Right ventricle myocardium superior (tissue), 1 donor: ENCODE measurements at places on chromosomes 4 and X.

- no peak for DNase-seq
These were observed 11.6 kb downstream of the JAKMIP1 start for GRCh38 chr4:6188687-6189305.

DNA sequence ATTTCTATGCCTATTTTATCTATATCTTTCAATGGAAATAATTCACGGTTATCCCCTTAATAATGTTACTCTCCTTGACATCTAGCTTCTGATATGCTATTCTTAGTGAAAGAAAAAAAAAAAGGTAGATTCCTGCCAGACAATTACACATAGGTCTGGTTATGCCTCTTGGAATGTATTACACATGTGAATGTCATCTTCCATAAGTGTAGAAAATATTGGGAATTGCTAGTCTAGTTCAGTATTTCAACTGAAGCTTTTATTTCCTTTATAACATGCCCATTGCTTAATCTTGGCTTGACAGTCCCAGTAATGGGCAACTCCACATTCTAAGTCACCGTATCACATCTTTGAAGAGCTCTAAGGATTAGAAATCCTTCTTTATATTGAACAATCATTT is 25.4 kb upstream of the PPP1R2C start:
- no peak for DNase-seq

DNA sequence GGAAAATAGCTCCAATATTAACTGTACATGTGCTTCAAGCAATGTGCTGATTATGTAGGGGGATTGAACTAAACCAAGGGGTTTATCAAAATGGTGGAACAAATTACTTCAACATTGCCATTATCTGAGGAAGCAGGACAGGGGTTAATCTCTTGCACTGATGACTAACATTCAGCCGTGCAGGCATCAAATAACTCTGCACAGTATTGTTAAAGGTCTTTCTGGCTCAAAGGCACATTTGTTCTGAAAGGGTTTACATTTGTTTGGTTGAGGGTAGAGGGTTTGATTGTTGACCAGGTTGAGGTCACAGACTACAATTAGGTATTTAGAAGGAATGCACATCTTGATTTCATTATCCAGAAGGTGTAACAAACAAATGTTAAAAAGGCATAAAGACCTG is 32.2 kb upstream of the CCSER1 start:
- no peak for DNase-seq

DNA sequence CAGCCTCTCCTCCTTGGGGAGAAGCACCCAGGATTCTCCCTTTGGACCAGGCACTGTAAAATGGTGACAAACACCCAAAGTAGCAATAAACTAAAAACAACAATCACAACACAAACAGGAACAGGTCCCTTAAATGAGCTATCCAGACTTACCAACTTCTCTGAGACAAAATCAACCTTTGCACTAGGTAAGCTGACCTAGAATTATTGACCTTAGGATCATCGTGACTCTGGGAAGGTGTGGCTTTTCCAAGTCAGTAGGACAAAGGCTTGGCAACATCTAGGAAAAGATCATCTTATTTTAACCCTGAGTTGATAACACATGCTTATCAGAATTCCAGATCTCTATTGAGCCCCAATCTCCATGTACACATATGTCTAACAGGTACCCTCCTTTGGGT is 166.7 kb downstream of the PRDM5 start:
- no peak for DNase-seq

GRCh38 chrX:13790206-13791131 is 26.4 kb downstream of the GPM6B start:
- DNase-seq, result no peak

- DNase-seq, result no peak
These were observed 11.8 kb downstream of the UGT2B15 start for GRCh38 chr4:68658672-68659071.

GRCh38 chr4:152478461-152479237 is 57.2 kb downstream of the FBXW7 start:
- no peak for DNase-seq

DNA sequence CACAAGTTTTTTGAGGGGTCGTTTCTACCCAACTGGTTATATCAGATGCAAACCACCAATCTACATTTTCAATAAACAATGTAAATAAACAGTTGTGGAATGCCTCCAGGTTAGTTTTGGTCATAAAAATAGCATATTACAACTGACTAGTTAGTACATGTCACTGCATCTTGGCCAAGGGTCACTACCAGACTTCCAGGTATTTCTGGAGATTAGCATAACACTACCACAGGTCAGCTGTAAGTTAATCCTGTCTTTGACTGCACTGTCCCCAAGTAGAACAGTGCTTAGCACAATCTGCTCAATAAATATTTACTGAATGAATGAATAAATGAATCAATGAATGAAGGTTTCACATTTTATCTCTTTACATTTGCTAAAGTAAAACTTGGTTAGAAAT is 64.4 kb downstream of the TBC1D19 start:
- no peak for DNase-seq

DNA sequence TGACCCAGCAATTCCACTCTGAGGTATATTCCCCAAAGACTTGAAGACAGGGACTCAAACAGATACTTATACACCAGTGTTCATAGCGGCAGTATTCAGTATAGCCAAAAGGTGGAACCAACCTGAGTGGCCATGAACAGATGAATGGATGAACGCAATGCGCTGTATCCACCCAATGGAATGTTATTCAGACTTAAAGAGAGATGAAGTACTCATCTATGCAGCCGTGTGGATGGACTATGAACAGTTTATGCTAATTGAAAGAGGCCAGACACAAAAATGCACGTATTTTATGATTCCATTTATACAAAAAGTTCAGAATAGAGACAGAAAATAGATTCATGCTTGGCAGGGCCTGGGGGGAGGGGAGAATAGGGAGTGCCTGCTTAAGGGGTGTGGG is 26.3 kb downstream of the PRPS2 start:
- no peak for DNase-seq

DNA sequence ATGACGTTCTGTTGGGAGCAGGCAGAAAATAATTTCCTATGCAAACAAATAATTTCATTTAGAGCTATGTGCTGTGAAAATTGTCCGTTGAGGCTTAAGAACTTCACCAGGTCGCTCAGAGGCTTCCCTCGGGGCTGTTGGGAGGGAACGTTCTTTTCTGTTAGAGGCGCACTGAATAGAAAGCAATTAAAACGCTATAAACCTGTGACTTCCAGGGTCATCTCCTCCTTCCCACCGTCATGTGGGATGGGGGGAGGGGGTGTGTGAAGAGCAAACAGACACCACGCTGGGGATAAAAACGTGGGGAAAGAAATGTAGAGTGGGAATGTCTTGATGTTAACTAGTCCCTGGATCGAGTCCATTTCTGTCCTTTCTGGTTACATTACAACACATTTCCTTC is 35.2 kb upstream of the ZNF518B start:
- no peak for DNase-seq

GRCh38 chr4:6775746-6776145 is 6.8 kb upstream of the KIAA0232 start:
- DNase-seq, result no peak

GRCh38 chr4:27692158-27692557 is 831.5 kb downstream of the STIM2 start:
- DNase-seq, result no peak

DNA sequence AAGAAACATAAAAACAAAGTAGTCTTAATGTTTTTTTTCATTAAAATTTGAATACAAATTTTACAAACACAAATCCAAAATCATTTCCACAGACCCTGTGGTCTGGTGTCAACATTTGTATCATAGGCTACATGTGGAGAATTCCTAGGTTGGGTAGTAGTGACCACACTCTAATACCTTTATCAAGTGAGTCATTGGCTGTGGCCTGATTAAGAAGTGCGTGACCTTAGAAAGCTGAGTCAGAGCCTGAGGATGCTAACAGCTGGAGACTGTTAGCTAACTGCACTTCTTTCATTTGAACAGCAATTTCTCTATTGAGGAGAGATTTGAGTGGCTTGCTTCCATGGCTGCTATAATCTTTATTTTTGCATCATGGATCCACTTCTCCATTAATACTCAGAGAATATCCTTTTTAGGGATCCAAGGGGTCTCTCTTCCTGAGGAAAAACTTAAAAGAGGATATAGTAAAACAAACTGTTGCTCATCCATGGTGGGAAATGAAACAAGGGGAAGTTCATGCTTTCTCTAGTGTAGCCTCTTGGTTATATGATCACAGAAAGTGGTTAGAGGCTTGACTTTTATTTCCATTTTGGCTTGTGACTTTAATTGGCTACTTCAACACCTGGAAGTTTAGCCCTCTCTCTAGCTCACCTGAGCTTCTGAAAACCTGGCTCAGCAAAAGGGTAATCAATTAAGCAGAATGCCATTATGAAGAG is 335.8 kb downstream of the PABPC4L start:
- no peak for DNase-seq

GRCh38 chr4:66482186-66482585 is 811.9 kb upstream of the EPHA5 start:
- DNase-seq, result no peak

GRCh38 chrX:8846266-8846665 is 45.1 kb upstream of the FAM9A start:
- no peak for DNase-seq

GRCh38 chr4:6442555-6442954 is 29.9 kb downstream of the PPP2R2C start:
- DNase-seq, result no peak

DNA sequence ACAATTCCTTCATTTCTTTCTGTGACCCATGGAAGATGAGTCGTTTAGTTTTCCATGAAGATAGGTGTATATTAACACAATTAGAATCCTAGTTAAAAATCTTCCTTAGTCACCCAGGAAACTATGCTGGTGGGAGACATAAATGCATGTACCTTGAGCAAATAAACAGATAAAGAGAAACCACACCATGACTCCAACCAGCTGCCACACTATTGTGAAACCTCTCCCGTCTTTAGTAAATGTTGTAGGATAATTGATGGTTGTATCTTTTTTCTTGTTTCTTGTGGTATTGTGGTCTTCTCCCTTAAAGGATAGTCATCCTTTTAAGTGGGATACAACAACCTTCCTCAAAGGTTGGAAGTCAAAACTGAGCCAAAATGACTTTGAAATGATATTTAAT is 103.8 kb upstream of the LEF1 start:
- DNase-seq, result no peak

GRCh38 chr4:184693056-184693455 is 40.8 kb downstream of the CENPU start:
- no peak for DNase-seq

DNA sequence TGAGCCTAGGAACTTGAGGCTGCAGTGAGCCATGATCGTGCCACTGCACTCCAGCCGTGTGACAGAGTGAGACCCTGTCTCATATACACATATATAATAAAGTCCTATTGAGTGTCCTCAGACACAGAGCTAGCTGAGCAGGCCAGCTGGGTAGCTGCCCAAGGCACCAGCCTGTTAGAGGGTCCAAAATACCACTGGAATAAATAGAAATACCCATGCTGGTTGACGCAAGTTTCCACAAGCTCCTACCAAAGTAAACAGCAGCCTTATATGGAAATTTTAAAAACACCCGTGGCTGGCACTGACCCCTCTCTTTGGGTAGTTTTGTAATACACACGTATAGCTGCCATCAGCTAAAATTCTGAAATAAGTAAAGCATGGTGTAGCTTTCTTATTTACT is 348.6 kb downstream of the BCOR start:
- DNase-seq, result no peak

GRCh38 chrX:1384658-1385252 is 7.2 kb downstream of the SLC25A6 start:
- peak; percentile 33 for DNase-seq

DNA sequence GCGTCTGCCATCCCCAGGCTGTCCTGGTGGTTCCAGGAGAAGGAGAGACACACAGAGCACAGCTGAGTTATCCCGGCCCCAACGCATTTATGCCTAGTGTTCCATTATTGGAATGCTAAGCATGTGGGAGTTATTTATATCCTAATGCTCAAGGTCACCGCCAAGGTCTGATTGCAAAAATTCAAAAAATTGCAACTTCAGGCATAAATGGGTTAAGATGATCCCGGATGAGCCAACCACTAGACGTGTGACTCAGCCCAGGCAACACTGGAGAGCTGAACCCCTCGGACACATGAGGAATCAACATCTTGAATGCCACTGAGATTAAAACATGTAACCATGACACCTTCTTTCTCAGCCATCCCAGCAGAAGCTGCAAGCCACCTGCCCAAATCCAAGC is 3.8 kb upstream of the ZCCHC4 start:
- no peak for DNase-seq

DNA sequence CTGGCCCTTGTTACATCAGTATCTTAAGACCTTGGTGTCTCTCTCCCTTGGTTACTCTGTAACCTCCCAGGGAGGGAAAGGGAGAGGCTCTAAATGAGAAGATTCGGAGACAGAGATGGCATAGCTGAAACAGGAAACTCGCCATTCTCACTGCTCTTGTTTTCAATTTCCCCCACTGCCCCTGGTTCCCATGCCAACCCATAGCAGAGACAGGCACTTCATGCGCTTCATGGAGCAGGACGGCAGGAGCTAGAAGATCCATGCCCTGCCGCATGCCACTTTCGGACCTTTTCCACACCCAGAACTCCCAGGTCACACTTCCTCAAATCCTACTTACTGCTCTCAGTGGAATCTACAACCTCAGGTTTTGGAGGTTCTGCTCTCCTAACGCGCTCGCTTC is 3.1 kb downstream of the ZMYM3 start:
- DNase-seq, result no peak

GRCh38 chr4:129092631-129093190 is 628 bp downstream of the SCLT1 start:
- no peak for DNase-seq

GRCh38 chrX:120453985-120454384 is 15.1 kb downstream of the LAMP2 start:
- DNase-seq, result no peak
